ENCODE measurements at places on chromosomes 4 and X.

DNA sequence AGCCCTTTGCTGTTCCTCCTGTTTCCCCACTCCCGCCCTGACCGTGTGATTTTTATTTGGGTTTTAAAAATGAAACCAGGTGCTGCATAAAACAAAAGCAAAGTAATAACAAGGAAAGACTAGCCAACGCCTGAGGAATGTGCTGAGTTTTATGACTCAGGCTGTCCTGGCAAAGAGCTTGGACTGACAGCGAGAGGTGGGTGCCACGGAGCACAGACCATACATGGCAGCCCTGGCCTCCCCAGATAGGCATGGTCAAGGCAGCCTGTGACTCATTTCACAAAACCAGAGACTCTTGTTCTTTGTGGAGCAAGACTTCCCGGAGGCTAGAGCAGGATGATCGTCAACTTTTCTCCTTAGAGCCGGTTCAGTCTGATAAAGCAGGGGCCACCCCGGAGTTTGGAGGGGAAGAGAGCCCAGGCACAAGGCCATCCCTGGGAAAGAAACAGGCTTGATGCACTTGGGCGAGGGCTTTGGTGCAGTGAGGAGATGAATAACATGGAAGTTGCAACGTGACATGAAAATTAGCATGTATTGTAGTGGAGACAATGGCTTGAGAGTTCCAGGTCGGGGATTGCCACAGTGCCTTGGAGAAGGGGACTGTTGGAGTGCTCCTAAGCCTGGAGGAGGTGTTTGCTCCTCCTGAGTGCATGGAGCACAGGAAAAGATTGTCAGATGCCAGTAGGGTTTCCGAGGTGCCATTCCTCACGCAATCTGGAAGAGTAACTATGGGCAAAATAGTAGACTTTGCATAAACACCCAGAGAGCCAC lies 54.8 kb downstream of the C4orf51 start:
- DNase-seq = peak; percentile 99

GRCh38 chrX:118475903-118476302 lies 19.7 kb upstream of the DOCK11 start:
- DNase-seq = peak; percentile 39

GRCh38 chr4:1712216-1713002 lies at the start of gene SLBP:
Gene SLBP, minus strand, starts transcription at chr4:1712319. Its CDS starts 131 bp downstream, at chr4:1712188.
- DNase-seq = peak; percentile 94

DNA sequence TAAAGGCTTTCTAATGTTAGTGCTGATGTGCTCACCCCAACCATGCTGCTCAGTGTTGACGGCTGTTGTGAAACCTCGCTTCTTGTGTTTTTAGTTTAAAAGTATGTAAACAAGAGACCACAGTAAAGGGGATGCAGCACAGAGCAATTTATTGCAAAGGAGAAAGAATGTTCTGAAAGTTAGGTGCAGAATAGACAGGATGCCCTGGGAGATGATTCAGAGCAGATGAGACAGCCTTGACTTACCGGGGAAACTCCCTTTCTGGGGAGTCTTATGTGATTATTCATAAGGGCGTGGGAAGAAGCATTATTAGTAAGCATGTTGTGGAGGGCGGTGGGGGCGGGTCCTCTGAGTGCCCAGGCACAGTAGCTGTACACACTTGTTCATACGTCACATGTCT lies 47.7 kb downstream of the EVC start:
- DNase-seq = peak; percentile 98

DNA sequence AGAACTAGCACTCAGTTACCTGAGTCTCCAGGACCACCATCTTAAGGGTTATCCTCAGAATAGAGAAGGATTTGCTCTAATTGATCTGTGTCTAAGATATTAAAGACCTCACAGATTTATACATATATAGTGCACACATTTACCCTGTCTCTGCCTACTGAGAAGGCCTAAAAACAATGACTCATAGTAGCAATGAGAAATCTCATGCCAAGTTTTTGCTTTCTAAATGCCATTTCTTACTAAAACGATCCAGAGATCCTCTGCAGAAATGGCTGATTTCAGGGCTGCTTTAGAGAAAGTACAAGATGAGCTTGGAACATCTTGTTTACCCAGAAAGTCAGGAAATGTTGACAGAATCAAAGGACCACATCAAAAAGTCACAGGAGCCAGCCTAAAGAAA lies 79.1 kb upstream of the INPP4B start:
- DNase-seq = no peak

GRCh38 chrX:20397587-20397986 lies 130.9 kb upstream of the RPS6KA3 start:
- no peak for DNase-seq

GRCh38 chrX:11629593-11630211 lies 36.0 kb downstream of the ARHGAP6 start:
- peak; percentile 53 for DNase-seq

- DNase-seq = no peak
These were observed 19.4 kb upstream of the SEL1L3 start for GRCh38 chr4:25882226-25882625.

DNA sequence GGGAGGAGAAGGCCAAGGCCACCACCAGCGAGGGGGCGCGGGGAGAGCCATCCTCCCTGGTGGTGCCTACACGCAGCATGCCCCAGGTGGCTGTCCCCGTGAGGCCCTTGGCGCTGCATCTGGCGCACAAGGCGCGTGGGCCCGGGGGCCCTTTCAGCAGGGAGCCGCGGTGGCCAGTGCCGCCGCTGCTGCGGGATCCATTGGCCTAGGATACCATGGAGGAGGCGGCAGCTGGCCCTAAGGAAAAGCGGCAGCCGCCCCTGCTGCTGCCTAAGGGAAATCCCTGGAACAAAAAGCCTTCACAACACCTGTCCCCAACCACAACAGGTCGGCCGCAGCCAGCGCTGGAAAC lies 1059.6 kb downstream of the TECRL start:
- DNase-seq = no peak

DNA sequence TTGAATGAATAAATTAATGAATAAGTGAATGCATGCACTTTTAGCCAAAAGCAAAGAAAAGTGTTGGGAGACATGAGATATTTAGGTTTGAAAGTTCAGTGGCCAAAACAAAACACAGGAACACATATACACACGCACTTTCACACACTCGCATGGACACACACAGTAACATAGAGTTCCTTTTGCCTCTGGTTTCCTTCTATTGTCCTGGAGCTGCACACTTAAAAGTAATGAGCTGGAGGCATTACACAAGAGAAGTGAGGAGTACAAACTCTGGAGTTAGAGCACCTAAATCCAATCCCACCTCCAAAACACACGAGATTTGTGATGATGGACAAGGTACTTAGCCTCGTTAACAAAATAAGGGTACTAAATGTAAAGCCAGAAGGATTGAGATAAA lies 18.7 kb downstream of the PPA2 start:
- DNase-seq = no peak
